ENCODE measurements at places on chromosomes 12 and 14. TPM values are rescaled to one million over a fixed set of nuclear protein-coding genes. Genes with fewer than 3 reads are reported as not detected.

DNA sequence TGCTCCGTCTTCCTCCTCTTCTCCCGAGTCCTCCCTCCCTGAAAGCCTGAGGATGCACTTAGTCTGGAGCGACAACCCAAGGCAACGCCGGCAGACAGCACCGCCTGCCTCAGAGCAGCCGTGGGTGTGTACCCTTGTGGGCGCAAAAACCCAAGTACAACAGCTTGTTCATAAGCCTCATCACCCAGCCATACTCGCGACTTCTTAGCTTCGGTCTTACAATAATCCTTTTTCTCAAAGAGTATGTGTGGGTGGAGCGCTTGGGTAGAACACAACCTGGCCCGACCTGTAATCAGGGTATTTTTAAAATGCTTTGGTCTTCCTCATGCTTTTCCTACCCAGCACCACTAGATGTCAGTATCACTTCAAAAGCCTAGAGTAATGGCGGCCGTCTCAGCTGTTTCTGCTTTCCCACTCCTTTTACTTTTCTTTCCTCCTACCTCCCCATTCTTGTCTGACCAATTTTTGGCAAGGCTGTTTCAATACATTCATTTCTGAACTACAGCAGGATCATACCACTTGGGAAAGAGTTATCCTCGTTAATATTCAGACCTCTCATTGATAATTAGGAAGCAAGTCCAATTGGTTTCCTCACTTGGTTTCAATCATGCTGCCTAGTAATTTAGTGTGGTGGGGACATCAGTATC is 198.9 kb downstream of the EPS8 start:
- DNase-seq: peak; percentile 47

GRCh38 chr12:89309440-89309802 is 42.9 kb downstream of the DUSP6 start:
- no peak for DNase-seq

DNA sequence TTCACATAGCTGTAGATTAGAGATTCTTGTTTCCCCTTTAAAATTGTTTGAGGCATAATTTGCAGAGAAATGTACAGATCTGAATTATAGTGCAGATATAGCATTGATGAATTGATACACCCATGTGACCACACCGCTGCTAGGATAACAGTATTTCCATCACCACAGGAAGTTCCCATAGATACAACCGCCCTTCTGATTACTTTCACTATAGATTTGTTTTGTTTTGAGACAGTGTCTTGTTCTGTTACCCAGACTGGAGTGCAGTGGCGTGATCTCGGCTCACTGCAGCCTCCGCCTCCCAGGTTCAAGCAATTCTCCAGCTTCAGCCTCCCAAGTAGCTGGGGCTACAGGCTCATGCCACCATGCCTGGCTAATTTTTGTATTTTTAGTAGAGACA is 8.8 kb upstream of the ASPG start:
- no peak for DNase-seq

- no peak for DNase-seq
Observed at GRCh38 chr14:99079061-99079727, 192.8 kb downstream of the BCL11B start.

- no peak for DNase-seq
Observed at GRCh38 chr12:49789992-49790391, 38.2 kb downstream of the NCKAP5L start.

GRCh38 chr12:118164798-118165486 is 29.0 kb downstream of the PEBP1 start:
- DNase-seq: no peak

- no peak for DNase-seq
Observed at GRCh38 chr12:31645924-31646323, 13.6 kb upstream of the ETFBKMT start.

DNA sequence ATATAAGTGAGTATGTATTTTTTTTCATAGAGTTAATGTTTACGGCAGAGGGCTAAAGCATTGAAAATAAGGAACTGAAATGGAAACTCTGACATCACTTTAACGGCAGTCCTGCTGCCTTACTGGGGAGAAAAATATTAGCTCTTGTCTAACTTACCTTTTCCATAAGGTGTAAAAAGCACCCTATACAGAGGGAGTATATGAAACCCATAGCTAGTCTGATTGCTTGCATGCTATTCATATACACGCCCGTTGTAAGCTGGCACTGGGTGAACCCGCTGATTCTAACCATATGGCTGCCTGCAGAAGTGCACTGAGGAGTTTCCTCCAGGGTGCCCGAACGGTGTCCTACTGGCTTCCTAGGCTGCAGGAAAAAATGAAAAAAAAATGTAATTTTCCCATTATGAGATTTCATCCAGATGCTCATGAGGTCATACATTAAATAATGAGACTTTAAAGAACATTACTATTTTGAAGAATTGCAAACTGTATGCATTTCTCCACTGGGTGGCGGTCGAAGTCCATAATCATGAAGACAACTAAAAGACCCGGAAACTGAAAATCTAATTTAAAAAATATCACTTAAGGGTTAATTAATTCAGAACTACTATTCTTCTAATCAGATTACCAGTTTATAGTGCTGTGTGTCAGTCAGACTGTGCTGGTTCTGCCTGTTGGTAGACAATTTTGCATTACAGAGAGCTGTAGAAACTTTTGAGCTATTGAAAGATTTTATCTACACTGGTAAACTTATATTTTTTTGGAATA is 144.7 kb downstream of the ALX1 start:
- DNase-seq: peak; percentile 20

- DNase-seq: peak; percentile 69
Observed at GRCh38 chr14:75132382-75133086, 5.7 kb upstream of the NEK9 start.

DNA sequence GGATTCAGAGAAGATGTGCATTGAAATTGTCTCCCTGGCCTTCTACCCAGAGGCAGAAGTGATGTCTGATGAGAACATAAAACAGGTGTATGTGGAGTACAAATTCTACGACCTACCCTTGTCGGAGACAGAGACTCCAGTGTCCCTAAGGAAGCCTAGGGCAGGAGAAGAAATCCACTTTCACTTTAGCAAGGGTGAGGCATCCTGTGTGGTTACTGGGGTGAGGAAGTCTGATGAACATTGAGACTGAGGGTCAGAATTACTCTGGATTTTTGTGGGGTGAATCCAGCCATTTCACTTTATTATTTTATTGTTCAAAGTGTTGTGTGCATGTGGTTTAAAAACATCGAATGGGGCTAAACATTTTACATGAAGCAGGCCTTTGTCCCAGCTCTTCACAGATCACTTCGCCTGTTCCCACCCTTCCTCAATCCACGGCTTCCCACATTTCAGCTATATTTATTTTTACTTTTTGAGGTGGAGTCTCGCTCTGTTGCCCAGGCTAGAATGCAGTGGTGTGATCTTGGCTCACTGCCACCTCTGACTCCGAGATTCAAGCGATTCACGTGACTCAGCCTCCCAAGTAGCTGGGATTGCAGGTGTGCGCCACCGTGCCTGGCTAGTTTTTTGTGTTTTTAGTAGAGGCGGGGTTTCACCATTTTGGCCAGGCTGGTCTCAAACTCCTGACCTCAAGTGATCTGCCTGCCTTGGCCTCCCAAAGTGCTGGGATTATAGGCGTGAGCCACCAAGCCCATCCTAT is 40.6 kb downstream of the SUPT16H start:
- no peak for DNase-seq

- no peak for DNase-seq
Observed at GRCh38 chr14:56107615-56108014, 10.6 kb upstream of the PELI2 start.

DNA sequence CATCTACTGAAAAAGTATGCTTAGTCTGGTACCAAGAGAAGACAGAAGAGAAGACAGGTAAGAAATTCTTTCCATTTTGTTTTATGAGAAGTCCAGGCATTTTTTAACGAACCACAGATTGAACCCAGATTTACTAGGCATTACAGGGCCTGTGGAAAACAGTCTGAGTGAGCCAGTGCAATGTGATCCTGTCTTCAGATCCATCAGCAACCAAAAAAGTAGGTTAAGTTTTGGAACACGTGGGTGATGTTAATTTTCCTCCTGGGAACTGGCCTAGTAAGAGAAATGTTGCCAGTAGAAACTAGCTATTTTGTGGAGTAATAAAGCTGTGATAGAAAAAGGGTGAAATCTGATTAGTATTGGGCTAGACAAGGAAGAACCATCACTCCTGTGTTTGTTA is 440.9 kb upstream of the SEL1L start:
- DNase-seq: no peak

DNA sequence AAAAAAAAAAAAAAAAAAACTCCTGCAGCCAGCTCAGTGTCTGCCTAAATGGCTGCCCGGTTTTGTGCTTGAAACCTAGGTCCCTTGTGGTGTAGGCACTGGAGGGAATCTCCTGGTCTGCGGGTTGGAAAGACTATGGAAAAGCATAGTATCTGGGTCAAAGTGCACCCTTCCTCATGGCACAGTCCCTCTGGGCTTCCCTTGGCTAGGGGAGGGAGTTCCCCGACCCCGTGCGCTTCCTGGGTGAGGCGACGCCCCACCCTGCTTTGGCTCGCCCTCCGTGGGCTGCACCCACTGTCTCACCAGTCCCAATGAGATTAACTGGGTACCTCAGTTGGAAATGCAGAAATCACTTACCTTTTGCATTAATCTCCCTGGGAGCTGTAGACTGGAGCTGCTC is 14.3 kb downstream of the PTCSC3 start:
- DNase-seq: no peak

GRCh38 chr14:94366146-94366915 is 22.1 kb downstream of the SERPINA1 start:
- no peak for DNase-seq

DNA sequence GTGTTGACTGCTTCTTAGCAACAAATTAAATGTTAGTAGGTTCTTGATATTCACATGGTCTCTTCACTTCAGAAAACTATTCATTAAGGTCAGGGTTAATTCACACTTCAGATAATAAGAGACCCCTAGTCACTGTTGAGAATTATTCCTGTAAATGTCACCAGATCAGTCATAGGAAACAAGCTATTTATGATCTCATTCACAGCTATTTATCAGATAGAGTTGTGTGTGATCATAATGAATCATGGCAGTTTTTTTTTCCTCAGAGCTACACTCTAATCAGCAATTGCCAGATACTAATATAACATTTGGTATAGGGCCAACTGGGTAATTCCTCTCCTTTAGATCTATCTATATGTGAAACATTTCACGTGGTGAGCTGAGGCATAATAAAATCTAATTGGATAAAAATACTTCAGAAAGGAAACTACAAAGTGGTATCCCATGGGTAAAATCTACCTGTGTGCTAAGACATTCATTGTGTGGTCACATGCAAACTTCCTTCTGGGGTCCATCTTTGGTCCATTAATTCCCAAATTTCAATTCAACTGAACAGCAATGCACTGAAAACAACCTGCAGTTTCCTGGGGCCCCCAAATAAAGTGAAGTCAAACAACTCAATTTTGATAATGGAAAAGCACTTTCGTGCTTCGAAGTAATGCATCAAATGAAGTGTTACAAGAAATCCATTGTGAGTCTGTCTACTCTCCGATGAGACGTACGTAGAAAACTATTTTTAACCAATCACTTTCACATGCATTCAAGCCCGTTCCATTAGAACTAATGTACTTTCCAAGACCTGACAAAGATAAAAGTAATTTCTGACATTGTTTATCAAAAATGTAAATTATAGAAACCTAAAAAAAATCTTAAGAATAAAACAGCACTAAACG is 197.0 kb downstream of the ACSS3 start:
- DNase-seq: no peak

DNA sequence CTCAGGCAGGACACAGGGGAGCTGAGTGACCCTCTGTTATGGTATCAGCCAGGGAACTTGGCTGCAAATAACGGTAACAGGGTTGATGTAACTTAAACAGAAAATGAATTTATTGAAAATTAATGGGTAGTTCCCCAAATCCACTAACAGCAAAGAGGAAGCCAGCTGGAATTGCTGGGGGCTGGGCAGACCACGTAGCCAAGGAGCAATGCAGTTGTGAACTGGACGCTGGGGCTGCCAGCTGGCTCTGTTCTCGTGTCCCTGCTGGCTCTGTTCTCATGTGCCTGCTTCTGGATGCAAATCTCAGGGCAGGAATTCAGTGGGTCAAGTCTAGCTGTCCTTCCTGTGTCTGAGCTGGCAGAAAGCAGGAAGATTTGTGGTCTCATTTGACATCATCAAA is 1383.3 kb upstream of the TMEM132C start:
- peak; percentile 8 for DNase-seq

DNA sequence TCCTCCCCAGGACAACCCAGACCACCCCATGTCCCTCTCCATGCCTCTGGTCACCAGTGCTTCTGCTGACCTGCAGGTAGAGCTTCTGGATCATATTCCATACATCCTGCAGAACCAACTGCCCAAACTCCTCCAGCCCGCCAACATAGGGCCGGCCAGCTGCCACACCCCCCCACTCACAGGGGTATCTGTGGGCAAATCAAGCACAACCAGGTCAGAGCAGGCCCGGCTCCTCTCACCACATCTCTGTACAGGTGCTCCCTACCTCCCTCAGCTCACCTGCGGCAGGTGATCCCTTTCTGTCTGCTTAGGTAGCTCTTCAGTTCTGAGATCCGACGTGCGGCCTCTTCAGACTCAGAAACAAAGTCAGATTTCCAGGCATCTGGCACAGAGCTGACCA is 29.0 kb downstream of the TEP1 start:
- DNase-seq: no peak

GRCh38 chr12:132355742-132356681 is 26.6 kb upstream of the GALNT9 start:
- no peak for DNase-seq

DNA sequence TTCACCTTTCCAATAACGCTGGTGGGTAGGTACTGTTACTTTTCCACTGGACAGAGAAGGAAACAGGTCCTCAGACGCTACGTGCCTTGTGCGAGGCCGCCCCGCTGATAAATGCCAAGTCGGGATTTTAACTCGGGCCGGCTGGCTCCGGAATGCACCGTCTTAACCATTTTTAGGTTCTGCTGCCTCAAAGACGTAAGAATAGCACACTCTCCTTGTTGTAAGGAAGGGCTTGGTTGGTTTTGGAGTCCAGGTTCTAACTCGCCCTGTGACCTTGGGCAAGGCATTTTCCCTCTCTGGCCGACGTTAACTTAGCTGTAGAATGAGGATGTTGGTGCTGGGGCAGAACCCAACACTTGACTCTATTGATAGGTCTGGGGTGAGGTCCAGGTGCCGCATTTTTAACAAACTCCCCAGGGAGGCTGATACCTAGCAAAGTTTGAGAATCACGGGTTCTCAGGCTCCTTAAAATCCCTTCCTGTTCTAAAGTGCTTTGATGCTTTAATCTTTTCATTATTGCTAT is 814 bp downstream of the ANKRD13A start:
- no peak for DNase-seq

Gene BCAT1
- 51.0 TPM for polyA plus RNA-seq

Gene LRRC10
- 0.05 TPM for polyA plus RNA-seq

Gene LBHD2
- polyA plus RNA-seq: not detected

Gene NPAS3
- polyA plus RNA-seq: 4.0 TPM

Gene PROX2
- polyA plus RNA-seq: 0.85 TPM

Gene PLXNC1
- 16.7 TPM for polyA plus RNA-seq

Gene PAPLN
- 1.2 TPM for polyA plus RNA-seq

Gene PLCZ1
- polyA plus RNA-seq: 0.16 TPM

Gene KRT2
- not detected for polyA plus RNA-seq

Gene NELL2
- polyA plus RNA-seq: 0.35 TPM

Gene CCDC175
- not detected for polyA plus RNA-seq

Gene SRRM4
- 0.22 TPM for polyA plus RNA-seq

Measured in forelimb muscle (tissue), 1 donor.